Colonic mucosa (tissue), 4 donors: ENCODE measurements at places on chromosomes 5 and 9. TPM values are rescaled to one million over a fixed set of nuclear protein-coding genes. Genes with fewer than 3 reads are reported as not detected.

DNA sequence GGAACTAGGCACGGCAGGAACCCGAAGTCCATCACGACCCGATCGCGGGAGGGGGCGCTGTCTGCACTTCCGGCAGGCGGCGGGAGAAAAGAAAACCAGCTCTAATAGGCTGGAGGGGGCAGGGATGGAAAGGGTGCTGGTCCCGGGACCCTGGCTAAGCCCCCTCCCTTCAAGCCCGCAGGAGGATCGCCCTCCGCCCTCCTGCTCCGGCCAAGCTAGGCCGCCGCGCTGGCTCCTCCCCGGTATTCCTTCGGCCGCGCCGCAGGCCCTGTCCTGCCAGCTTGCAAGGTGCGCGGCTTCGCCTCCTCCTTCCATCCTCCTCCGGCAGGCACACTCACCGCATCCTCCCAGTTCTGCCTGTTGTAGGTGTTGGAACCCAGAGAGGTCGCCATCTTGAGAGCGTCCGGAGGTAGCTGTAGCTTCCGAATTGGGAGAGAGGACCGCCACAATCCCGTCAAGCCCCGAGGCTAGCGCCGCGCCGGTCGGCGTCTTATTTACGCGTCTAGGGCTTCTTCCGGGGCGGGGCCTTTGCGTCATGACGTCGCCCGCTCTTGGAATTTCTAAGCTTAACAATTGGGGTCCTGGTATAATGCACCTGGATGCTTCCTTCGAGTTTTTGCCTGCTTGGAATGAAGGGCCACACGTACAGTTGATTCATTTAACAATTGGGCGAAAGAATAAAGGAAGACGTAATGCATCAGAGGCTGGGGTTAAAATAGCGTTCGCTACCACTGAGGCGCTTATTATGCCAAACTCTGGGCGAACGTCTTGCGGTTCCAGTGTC lies at the start of gene RBM22:
Gene RBM22 (minus strand): TSS at position 469 of the 784 bp plus-strand sequence. CDS start 77 bp downstream, at position 392.
- peak within 1 kb of the TSS; percentile 93 for H3K27ac ChIP-seq
- peaks cover 9% of the 10 kb centered on the region for H3K4me1 ChIP-seq
- H3K4me3 ChIP-seq: peak within 1 kb of the TSS; percentile 96
- no peaks in the 10 kb centered on the region for H3K27me3 ChIP-seq

ARHGEF37 gene
- total RNA-seq: 11.9 TPM

SEMA5A gene
- 23.3 TPM for total RNA-seq

MYOT gene
- total RNA-seq: 3.2 TPM

DNA sequence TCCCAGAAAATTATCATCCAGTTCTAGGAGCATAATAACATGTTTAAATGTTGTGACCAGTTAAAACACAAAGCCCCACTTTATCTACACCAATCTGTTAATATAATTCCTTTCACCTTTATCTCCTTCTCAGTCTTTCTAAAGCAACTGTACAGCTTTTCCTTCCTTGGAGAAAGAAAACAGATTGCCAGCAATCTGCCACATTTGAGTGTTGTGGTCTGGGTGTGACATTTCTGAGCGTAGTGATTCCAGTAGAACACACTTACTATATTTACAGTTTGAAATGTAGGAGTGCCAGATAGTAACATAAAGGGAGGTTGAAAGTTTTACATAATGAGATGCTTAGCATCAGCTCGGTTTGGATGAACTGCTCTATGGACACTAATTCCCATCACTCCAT lies 76.1 kb downstream of the KCNN2 start:
- no peak for DNase-seq
- H3K4me3 ChIP-seq: no peak overlapping the region
- H3K27me3 ChIP-seq: no peaks in the 10 kb centered on the region
- H3K27ac ChIP-seq: no peak overlapping the region

PCDHGC4 gene
- total RNA-seq: 0.64 TPM

GRCh38 chr5:172477466-172477865 lies 23.1 kb upstream of the SH3PXD2B start:
- H3K4me3 ChIP-seq: no peak overlapping the region
- DNase-seq: no peak
- no peaks in the 10 kb centered on the region for H3K27me3 ChIP-seq
- H3K36me3 ChIP-seq: no peaks in the 10 kb centered on the region

DNA sequence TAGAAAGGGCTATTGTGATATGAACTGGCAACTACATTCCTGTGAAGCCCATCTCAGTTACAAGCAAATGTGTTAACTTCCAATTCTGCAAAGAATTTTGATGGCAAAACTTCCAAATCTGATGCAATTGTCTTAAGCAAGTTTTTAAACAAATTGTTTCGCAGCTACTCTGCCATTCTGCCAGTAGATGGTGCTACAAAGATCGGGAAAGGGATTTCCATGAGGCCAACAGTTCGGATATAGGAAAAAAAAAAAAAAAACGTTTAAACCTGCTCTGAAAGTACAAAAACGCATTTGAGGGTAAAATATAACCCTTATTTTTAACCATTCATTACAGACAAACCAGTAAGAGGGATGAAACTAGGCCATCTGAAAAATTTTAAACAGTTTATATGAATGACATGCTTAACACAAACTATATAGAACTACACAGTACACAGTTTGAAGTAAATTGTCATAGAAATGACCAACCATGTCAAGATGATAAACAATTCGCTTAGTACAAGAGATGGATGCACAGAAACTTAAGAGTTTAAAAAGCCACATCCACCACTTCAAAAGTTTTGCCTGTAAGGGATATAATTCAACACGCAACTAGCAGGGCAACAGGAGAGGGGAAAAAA lies 2.2 kb downstream of the HNRNPA0 start:
- H3K27me3 ChIP-seq: no peaks in the 10 kb centered on the region
- peak; percentile 44 for DNase-seq
- peaks cover 7% of the 10 kb centered on the region for H3K4me1 ChIP-seq
- H3K4me3 ChIP-seq: peak overlapping the region; percentile 88
- H3K27ac ChIP-seq: peak overlapping the region; percentile 28
- no peaks in the 10 kb centered on the region for H3K36me3 ChIP-seq

- no peaks in the 10 kb centered on the region for H3K4me1 ChIP-seq
- no peaks in the 10 kb centered on the region for H3K27me3 ChIP-seq
- no peak for DNase-seq
- no peaks in the 10 kb centered on the region for H3K36me3 ChIP-seq
- H3K4me3 ChIP-seq: no peak overlapping the region
Observed at GRCh38 chr9:81245254-81245956, 443.9 kb downstream of the TLE1 start.
